ENCODE measurements at places on chromosomes 3 and 15. TPM values are rescaled to one million over a fixed set of nuclear protein-coding genes. Genes with fewer than 3 reads are reported as not detected.
A peak's percentile ranks its signal among the peaks of the same experiment; 100 is the strongest.

GAP43 gene
- total RNA-seq = 0.16 TPM

KBTBD12 gene
- total RNA-seq = 0.05 TPM

KLHL6 gene
- not detected for total RNA-seq

PDCD7 gene
- 19.5 TPM for total RNA-seq

ECE2 gene
- total RNA-seq = not detected

SLC35A5 gene
- total RNA-seq = 47.1 TPM

GHSR gene
- total RNA-seq = not detected

GRCh38 chr15:37140531-37141058 lies 40.2 kb upstream of the MEIS2 start:
- DNase-seq = no peak

DNA sequence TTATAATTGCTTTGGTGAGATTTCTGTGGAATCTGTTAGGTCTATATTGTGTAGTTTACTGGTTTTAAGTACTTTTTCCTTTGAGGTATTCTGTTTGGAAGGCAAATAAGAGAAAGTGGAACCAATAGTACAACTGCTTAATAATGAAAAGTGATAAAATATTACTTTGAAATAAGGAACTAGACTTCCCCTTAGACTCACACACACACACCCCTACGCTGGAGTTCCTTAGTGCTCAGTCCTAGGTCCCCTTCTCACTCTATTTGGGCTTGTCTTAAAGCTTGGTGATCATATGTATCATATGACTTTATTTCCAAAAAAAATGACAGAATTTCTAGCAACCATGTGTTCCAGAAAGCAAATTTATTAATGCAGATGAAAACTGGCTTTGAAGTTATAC lies 494.0 kb upstream of the TGFBR2 start:
- no peak for DNase-seq

- no peak for DNase-seq
Measured at GRCh38 chr3:69869643-69870042, 129.9 kb upstream of the SAMMSON start.

DNA sequence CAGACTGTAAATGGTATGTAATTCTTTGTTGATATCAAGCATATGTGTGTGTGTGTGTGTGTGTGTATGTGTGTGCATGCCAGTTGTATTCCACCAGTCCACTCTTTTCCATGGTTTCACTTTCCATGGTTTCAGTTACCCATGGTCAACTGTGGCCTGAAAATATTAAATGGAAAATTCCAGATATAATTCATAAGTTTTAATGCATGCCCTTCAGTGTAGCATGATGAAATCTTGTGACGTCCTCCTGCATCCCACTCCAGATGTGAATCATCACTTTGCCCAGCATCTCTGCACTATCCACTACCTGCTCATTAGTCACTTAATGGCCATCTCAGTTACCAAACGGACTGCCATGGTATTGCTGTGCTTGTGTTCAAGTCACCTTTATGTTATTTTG lies 215.9 kb downstream of the GBE1 start:
- no peak for DNase-seq

DNA sequence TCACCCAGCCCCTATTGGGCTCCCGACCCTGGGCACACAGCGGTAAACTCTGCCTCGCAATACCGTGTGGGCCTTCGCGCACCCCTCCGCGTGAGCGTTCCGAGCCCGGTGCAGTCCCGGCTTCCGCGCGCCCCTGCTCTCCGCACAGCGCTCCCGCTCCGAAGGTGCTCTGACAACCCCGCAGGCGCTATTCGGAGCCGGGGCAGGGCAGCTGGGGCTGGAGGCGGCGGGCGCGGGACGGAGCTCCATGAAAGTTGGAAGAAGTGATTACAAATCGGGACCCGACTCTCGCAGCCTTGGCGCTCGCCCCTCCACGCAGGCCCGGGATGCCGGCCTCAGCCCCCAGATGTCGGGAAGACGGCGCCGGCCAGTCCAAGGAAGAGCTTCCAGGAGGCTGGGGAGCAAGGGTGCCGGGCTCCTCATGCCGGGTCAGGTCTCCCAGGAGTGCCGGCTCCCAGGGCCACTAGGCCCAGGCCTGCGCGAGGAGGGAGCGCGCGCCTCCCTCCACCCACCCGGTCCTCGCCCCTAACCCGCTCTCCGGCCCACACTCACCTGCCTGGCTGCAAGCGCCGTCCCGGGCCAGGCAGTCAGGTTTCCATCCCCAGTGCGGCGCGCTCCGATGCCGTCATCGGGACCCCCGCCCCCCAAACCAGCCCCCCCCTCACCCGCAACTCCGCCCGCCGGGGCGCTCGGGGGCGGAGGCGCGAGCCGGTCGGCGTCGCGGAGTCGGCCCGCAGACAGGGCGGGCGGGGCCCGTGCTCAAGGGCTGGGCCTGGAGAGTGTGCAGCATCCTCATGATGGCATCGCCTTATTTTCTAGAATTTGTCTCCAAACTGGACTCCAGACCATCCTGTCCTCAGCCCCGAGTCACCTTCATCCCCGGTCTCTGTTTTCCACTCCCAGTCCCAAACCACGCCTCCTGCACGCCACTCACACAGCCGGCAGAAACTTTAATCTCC lies at the start of gene KIF7:
Gene KIF7 (minus strand): TSS at position 621 of the 959 bp plus-strand sequence. CDS start 2,537 bp downstream, outside the sequence.
- DNase-seq = peak; percentile 46

GRCh38 chr15:59166166-59166565 lies 40.5 kb upstream of the LDHAL6B start:
- DNase-seq = no peak

- DNase-seq = no peak
Measured at GRCh38 chr15:34284937-34285336, 52.6 kb downstream of the SLC12A6 start.

GRCh38 chr3:67531181-67532101 lies 123.0 kb downstream of the SUCLG2 start:
- DNase-seq = no peak

DNA sequence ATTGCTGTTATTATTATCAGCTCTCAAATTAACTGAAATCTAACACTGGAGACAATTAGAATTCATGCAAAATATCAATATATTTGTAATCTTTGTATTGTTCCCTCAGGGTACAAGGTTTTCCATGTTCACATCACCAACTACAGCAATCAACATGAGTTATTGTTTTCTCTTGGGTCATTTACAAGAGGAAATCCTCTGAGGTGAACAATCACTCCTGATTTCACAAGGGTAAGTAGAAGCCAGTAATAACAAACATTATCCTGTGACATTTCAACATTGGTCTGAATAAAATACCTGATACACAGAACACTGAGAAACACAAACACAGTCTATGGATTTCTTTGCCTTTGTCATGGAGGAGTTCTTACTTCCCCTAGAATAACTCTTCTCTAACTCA lies 174.0 kb downstream of the SUCNR1 start:
- no peak for DNase-seq

DNA sequence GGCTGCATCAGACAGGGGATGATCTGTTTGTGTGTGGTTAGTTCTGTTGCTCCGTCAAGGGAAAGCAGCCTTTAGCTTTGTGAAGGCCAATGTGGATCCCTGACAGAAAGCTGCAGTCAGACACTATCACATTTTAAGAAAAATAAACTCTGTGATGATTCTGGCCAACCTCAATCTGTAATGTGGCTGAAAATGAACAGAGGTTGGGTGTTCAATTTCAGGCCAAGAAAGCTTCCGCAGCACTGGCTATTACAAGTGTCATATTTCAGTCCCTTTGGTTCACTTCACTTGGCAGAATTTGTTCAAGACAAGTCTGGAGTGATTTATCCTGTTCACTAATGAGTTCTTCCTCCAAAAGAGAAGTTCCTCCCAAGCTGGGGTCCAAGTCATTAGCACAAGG lies 571.8 kb upstream of the IL12A start:
- peak; percentile 68 for DNase-seq

DNA sequence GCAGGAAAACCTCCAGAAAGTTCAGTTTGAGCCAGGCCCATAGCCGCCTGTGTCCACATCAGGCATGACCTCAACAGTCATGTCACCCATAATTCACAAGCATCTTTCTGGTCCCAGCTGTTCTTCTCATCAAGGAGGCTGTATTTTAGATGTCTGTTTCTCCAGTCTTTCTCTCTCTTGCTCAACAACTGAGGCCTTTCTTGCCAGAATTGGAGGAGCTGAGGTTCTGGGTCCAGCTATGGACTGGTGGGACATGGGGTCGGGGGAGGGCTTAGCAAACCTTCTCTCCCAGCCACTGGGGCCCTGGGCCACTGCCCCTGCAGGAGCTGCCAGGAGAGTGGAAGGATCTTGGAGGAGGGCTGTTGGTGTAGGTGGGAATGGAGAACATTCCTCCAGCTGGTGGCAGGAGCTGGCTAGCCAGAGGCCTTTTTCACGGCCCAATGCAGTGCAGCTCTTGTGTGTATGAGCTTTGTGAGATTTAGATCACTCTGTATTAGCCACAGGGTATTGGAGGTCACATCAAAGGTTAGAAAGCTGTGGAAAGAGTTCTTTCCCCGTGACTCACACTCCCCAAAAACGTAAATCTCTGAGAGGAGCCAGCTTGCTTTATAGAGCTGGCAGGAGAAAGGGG lies 23.5 kb downstream of the MAGEF1 start:
- peak; percentile 80 for DNase-seq

DNA sequence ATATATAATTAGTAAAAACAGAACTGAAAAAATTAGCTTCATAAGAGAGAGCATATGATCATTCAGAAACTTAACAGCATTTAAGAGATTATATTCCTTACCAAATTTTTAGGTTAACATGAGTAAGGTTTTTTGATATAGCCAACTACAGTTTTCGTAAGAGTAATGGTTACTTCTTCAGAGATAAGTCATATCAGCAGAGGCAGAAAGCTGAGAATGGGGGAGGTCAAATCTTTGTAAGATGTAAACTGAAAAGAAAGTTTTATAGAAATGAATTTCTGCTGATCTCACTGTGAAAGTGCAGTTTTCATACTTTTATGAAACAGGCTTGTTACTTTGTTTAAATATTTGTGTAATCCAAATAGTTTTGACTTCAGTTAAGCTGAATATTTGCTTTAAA lies 193.3 kb downstream of the ZBTB20 start:
- DNase-seq = no peak

- no peak for DNase-seq
Measured at GRCh38 chr3:169869484-169870220, at the start of gene LRRC31. Gene LRRC31 (minus strand): TSS chr3:169869935. CDS start chr3:169869807, 128 bp downstream.

DNA sequence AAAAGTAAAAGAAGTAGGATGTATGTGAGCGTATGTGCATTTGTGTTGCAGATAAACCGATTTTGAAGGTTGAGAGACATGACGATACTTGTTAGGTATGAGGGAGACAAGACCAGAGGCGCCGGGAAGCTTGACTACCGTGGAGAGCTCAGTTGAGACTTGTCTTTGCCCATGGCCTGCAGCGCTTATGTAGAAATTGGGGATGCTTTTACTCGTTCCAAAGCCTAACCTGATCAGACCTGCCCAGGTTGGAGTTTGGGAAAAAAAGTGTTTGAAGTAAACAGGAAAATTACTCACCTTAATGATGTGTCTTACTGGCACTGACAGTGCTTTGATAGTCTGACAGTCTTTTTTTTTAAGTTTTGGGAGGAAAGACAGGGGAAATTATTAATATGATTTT lies 202.8 kb downstream of the TP63 start:
- DNase-seq = no peak

- no peak for DNase-seq
Measured at GRCh38 chr3:151765685-151766084, 32.0 kb downstream of the AADACL2 start.

GRCh38 chr3:131711114-131711768 lies 208.5 kb upstream of the MRPL3 start:
- DNase-seq = no peak

- no peak for DNase-seq
Measured at GRCh38 chr15:69848551-69849231, 249.0 kb downstream of the TLE3 start.

DNA sequence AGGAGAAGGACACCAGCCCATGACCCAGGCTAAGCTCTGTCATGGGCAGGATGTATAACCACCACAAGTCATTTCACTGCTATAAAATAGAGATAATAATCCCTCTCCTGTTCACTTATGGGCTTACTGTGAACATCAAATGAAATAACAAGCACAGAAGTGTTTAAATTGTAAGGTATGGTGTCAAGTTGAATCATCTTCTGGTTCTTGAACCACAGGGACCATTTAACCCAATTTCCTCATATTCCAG lies 44.3 kb upstream of the TLE3 start:
- no peak for DNase-seq

DNA sequence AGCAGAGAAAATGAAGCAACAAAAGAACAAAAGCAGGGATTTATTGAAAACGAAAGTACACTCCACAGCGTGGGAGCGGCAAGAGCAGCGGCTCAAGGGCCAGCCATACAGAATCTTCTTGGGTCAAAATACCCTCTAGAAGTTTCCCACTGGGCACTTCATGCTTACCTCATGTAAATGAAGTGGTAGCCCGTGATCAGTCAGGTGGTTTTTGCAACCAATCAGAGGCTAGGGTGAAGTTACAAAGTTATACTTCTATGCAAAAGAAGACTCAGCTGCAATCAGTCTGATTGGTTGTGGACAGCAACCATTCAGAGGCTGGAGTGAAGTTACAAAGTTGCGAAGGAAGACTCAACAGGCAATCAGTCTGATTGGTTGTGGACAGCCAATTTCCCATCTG lies 37.8 kb upstream of the TRH start:
- DNase-seq = peak; percentile 71

- DNase-seq = peak; percentile 59
Measured at GRCh38 chr15:64014995-64015394, 31.3 kb downstream of the DAPK2 start.

- no peak for DNase-seq
Measured at GRCh38 chr3:171455603-171456550, 4.3 kb downstream of the TNIK start.

DNA sequence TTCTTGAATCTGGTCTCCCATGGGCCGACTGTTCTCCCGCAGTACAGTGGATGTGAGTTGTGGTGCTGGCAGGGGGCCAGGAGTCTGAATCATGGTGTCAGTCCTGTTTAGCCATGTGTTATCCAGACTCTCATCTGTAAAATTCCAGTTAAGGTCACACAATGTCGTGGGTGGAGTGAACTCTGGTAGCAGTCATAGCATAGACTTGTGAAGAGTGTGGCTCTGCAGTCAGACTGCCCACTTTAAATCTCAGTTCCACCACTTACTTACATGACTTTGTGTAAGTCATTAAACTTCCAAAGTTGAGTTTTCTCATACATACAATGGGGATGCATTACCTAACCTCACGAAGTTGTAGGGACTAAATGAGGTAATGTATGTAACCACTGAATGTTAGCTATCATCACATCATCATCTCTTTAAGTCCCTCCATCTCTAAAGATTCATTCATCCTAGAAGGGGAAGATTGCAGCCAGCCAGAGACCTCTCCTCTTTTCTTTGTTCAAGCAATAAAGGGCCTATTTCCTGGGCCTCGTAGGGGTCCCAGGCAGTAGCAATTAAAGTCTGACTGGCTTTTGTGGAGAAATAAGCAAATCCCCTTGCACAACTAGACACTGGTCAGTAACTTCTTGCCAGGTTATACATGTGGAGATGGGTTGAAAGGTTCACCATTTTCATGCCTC lies 93.9 kb downstream of the PCCB start:
- peak; percentile 96 for DNase-seq

GRCh38 chr3:55923207-55923606 lies 436.1 kb upstream of the WNT5A start:
- DNase-seq = no peak

Data from myocyte (in vitro differentiated cells).